Glomerular endothelial cell (primary cell): ENCODE measurements at places on chromosomes 3 and 15. TPM values are rescaled to one million over a fixed set of nuclear protein-coding genes. Genes with fewer than 3 reads are reported as not detected.

- no peak for DNase-seq
Observed at GRCh38 chr3:31235062-31235700, 297.5 kb upstream of the STT3B start.

GRCh38 chr15:41783296-41783695 lies 9.0 kb downstream of the MAPKBP1 start:
- no peak for DNase-seq

DNA sequence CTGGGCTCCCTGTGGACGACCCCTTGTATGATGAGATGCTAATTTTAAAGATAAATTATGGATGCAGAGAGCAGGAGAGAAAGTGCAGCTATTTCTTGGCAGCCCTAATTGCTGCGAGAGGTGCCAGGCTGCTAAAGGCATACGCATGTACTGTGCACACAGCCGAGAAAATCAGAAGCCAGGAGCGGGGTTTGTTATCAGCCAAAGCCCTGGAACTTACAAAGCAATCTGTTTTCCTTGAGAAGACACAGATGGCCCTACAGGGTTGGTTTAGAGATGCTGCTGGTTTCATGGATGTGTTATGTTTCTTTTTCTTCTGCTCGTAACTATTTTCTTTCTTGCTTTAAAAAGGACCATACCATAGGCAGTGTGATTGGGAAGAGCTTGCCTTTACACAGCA lies 11.7 kb upstream of the CCK start:
- DNase-seq, result no peak

DNA sequence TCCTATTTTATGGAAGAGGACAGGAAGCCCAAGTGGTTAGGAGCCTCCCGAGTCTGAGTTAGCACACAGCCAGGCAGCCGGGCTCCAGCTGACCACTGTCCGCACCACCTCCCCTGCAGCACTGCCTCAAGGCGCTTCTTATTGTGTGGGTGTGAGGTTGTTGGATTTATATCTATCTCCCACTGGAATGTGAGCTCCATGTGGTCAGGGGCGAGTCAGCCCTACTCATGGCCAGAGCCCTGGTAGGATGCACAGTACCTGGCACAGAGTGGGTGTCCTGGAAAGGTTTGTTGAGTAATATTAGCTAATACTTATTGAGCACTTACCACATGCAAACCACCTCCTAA lies 9.7 kb upstream of the FBLN2 start:
- DNase-seq, result no peak

DNA sequence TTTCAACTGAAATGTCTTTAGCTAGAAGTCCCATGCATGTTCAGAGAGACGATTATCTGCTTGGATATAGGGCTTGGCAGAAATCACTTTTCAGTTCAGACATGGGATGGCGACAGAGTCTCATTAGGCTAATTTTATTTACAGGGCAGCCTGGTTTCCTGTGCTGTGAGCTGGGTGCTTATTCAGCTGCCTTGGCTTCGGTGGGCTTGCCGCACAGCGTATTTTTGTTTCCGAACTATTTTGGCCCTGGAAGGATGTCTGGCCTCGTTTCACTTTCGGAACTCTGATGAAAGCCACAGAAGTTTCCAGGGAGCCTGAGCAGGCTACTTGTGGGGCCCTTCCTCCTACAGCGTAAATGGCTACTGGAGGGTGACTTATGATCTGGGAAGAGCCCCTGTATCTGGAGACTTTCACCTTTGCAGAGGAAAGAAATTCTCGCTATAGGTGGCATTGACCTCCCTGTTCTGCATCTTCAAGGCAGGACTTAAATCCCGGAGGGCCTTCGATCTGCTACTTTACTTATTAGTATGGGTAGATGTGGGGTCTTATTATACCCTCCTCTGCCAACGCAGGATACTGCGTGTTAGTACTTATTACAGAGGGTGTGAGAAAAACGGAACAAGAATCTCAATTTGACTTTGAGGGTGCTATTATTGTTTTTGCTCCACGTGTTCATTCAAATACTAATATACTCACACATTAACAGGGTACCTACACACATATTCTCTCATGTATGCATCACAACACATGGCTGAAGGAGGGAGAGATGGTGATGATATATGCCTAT lies 364.0 kb upstream of the RBMS3 start:
- peak; percentile 75 for DNase-seq

DNA sequence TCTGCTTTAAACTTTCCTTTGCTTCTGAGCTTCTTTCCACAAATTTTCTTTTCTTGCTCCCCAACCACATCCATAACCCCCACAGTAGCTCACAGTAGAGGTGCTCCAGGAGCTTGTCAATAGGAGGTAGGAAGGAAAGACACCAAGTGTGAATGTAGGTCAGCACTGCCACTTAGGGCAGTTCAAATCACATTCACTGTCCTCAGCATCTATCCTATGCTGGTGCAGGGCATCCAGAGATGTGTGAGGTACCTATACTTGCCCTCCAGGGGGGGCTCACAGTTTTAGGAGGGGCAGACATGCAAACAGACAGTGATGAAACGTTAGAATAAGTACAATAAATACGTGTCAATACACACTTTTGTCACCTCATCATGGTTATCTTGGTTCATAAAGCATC lies 1.5 kb upstream of the SPSB4 start:
- no peak for DNase-seq

- no peak for DNase-seq
Observed at GRCh38 chr3:174408310-174408709, 450.8 kb upstream of the NAALADL2 start.

- DNase-seq, result peak; percentile 42
Observed at GRCh38 chr3:159191447-159191846, 389.6 kb downstream of the MFSD1 start.

- DNase-seq, result no peak
Observed at GRCh38 chr3:25751048-25751447, 32.2 kb downstream of the NGLY1 start.

GRCh38 chr15:73600413-73601335 lies 32.5 kb downstream of the NPTN start:
- no peak for DNase-seq

GRCh38 chr3:164658125-164658524 lies 420.2 kb downstream of the SI start:
- no peak for DNase-seq

DNA sequence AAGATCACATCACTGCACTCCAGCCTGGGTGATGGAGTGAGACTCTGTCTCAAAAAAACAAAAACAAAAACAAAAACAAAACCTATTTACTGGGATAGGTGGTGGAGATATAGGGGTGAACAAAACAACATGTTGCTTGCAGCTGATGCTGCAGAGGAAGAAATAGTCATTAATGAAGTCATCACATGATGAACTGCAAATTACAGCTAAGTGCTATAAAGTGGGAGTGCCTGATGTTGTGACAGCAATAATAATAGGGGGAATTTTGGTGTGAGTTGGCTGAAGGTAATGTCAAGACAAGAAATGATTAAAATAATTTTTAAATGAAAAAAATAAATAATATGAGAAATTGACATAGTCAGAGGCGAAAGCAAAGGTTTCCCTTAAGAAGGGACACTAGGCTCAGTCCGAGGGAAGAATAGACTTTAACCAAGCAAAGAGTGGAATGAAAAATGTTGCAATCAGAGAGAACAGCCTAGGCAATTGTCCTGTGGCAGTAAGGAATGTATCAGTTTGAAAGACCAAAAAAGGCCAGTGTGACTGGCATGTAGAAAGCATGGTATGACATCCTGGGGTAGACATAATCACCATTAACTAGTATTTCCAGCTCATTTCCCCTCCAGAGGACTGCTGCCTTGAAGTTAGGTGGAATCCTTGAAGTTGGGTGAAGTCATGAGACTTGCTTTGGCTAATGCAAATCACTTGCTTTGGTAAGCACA lies 14.7 kb upstream of the PIK3CB start:
- no peak for DNase-seq

DNA sequence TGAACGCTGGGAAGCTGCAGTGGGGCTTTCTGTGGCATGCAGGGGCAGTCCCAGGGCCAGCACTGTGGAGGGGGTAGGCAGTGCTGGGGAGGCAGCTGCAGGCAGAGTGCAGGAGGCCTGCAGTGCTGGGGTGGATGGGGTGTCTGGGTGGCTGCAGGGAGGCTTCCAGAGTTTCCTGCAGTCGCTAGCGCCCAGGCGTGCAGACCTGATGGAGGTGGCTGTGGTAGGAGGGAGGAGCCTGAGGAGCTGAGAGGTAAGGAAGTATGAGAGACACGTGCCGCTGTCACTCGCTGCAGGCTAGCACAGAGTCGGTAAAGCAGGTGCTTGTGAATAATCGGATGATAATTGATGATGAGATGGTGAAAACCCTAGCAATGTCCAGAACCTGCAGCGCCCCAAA lies 16.3 kb downstream of the SYNM start:
- DNase-seq, result no peak

Gene PLA1A
- 2.8 and 7.8 TPM in 2 replicates for total RNA-seq

Gene UBE3A
- total RNA-seq, result 27.0 and 42.6 TPM in 2 replicates

Gene INAFM2
- 13.5 and 20.7 TPM in 2 replicates for total RNA-seq

Gene C3orf49
- not detected in 2 replicates for total RNA-seq

Gene SNX4
- total RNA-seq, result 34.5 and 39.6 TPM in 2 replicates

Gene CLRN1
- not detected in 2 replicates for total RNA-seq
